D721Med (cell line): ENCODE measurements at places on chromosomes 2 and 18.

GRCh38 chr2:190637281-190637734, 11.6 kb upstream of the NAB1 start:
- DNase-seq: no peak

DNA sequence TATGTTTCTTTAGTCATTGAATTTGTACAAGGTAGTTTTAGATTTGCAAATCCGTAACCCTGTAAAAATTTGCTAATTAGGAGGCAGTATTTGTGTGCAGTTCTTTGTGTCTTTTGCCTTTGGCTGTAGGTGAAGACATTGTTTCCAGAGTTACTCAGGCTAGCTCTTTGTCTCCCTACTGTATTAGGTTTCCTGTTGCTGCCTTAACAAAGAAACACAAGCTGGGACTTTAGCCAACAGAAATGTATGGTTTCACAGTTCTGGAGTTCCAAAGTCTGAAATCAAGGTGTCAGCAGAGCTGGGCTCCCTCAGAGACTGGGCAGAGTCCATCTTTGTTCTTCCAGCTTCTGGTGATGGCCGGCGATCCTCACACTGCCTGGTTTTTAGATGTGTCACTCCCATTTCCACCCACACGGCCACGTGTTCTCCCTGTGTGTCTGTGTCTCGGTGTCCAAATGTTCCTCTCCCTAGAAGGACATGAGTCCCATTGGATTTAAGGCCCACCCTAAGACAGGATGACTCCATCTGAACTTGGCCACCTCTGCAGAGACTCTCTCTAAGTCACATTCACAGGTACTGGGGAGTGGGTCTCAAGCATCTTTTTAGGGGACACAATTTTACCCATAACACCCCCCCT, 309.7 kb downstream of the GALR1 start:
- no peak for DNase-seq

DNA sequence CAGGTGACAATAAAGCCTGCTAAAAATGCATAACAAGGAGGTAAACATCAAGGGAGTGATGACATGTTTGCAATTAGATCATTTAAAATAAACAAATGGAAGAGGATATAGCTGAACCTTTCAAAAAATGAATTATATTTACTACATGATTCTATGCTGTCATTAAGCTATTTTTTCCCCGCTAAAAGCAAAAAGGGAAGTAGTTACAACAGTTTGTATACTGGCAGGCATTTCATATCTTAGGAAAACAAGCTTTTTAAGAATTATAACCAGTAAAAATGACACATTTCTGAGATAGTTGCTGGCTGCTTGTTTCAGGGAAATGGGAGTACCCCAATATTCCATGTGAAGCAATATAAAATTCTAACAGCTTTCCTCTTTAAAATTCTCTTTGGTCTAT, 89.1 kb upstream of the ITGB6 start:
- DNase-seq: no peak

DNA sequence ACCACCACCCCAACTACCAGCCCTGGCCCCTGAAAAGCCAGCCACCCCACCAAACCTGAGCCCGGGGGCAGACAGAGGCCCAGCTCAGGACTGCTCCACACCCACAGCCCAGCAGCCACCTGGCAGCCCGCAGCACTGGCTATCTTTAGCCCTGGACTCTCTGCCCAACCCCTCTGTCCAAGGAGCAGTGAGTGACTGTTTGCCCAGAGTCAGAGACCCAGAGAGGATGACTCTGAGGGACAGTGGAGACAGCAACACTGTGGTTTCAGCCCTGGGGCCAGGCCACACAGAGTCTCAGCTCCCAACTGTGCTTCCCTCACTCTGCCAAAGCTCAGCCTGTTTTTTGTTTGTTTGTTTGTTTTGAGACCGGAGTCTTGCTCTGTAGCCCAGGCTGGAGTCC, 32.6 kb downstream of the BIN1 start:
- no peak for DNase-seq
